ENCODE measurements at places on chromosomes 12 and 14.
A peak's percentile ranks its signal among the peaks of the same experiment; 100 is the strongest.

GRCh38 chr14:32303865-32304264 is 25.2 kb upstream of the AKAP6 start:
- DNase-seq: no peak

DNA sequence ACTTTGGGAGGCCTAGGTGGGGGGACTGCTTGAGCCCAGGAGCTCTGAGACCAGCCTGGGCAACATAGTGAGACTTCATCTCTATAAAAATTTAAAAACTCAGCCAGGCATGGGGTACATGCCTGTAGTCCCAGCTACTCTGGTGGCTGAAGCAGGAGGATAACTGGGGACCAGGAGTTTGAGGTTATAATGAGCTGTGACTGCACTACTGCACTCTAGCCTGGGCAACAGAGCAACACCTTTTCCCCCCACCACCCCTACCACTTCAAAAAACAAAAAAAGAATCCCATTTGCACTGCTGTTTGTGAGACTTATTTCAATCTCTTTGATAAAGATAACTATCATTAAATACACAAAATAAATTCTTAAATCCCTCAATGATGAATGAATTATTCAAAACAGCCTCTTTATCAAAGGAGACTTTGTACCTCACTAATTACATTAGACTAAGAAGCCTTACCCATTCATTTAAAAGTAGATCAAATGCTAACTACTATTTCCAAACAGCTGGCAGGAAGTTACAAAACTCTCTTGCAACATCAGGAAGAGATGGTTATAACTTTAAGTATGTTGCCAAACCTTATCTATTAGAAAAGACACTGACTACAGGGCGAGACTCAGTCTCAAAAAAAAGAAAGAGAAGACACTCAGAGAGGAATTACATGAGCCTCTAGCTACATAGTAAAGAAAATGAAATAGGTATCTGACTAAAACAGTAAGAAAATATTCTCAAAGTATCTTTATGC is 14.7 kb downstream of the BLTP3B start:
- DNase-seq: no peak

DNA sequence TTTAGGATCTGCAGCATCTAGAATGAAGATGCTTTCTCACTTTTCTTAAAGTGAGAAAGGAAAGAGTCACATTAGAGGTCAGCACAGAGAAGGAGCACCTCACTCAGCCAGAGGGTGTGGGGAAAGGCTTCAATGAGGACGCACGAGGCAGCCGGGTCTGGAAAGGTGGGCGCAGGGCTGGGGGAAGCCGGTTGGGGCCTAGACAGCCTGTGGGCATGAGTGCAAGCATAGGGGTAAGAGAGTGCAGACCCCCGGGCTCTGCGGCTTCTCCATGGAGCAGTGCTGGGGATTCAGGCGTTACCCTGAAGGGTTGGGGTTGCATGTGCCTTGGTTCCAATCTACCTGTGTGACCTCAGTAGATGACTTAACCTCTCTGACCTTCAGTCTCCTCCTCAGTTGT is 49.9 kb downstream of the KRT80 start:
- no peak for DNase-seq

DNA sequence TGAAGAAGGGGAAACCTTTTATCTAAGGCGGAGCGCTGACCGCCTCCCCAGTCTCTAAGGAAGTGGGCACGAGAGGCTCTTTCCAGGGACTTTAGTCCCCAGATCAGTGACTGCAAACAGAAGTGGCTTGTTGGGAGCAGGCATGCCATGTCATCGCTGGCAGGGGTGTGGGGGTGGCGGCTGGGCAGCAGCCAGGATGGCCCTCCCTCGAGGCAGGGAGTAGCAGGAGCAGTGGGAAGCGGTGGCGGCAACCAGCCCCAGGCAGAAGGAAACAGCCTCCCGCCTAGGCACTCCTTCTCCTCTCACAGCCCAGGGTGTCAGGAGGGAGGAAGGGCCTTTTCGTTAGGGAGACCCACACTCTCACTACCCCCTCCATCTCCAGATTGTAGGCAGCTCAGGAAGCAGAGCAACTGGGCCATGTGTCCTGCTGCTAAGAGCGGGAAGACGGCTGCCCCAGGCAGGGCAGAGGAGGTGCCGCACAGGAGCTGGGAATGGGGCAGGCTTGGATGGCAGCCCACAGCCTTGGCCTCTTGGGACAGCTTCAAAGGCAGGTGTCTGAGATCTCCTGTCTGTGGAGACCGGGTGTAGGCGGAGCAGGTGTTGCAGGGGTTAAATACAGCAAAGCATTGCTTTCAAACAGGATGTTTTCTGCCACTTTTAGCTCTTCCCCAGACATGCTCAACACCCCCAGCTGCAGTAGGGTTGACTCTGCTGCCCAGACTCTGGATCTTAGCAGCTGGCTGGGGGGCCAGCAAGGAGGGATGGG is 21.8 kb downstream of the VDR start:
- DNase-seq: no peak

DNA sequence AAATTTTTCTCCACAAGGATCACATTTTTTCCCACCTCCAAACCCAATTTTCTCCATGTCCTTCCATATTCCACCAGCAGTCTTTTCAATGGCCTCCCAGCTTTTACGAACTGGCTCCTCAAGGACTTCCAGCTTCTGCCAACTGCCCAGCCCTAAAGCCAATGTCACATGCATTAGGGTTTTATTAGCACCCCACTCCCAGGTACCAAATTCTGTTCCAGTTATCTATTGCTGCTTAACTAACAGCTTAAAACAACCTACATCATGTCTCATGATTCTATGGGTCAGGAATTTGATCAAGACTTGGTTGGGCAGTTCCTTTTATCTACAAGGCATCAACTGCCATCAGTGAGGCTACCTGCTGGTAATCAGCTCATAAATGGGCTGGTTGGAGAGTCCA is 151.3 kb downstream of the SPTSSA start:
- DNase-seq: no peak

GRCh38 chr12:42705863-42706262 is 116.3 kb upstream of the PRICKLE1 start:
- DNase-seq: no peak

- peak; percentile 31 for DNase-seq
Observed at GRCh38 chr12:89245090-89245489, 107.2 kb downstream of the DUSP6 start.
